Activated naive CD4-positive, alpha-beta T cell treated with anti-CD3 and anti-CD28 coated beads, Interleukin-2, amount 10 ng/mL, durations not matched to agents 7 days and 5 days (primary cell): ENCODE measurements at places on chromosomes 7 and 10.

GRCh38 chr7:77757589-77757988, 40.6 kb downstream of the TMEM60 start:
- no peak for DNase-seq

- no peak for DNase-seq
Observed at GRCh38 chr7:157769526-157770215, 432.9 kb downstream of the DNAJB6 start.

DNA sequence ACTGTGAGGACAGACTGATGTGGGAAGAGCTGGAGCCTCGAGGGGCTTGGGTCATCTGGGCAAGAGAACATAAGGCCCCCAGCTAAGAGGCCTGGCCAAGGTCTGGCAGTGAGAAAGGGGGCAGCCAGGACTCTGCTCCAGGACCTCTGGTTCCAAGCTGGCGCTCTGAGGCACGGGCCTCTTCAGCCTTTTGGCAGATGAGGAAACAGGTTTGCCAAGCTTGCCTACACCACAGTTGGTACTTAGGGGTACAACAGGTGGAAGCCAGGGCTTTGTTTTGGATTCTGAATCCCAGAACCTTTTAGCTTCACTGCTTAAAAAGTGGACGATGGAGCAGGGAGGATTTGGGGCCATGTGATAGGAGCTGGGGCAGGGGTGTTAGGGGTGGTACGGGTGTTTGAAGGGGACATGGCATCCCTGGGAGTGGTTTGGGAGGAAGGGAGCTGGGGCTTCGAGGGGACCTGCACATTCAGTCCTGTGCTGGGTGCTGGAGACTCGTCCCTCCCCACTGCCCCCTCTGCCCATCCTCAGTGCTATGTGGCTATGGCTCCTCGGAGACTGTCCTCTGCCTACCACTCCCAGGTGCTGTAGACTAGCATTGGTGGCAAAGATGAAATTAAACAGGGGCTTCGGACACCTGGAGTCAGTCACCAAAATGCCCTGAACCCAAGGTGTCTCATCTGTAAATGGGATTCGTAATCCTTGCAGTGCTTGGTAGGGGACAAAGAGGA, 30.3 kb downstream of the ZNF775 start:
- DNase-seq = no peak

- DNase-seq = no peak
Observed at GRCh38 chr10:82190432-82191260, 315.7 kb downstream of the NRG3 start.

DNA sequence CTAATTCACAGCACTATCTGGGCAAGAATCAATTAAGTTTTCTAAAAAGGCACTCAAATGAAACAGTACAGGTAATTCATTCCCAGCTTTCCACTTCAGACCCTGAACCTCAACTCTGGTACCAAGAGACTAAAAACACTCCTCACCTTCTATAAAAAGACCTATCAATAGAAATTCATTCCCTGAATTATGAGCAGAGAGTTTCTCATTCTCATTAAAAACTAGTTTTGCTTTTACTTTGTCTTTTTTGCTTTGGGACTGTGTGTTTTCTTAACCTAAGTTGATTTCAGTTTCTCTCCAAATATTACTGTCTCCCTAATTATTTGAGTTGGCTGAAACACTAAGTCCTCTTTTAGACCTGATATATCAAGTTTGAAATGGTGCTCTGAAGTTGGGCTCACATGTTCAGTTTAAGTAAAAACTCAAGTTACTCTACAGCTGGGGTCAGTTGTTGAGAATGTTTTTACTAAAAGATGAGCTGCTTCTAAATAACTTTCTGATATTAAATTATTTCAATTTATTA, 189.5 kb downstream of the JAZF1 start:
- DNase-seq = no peak

DNA sequence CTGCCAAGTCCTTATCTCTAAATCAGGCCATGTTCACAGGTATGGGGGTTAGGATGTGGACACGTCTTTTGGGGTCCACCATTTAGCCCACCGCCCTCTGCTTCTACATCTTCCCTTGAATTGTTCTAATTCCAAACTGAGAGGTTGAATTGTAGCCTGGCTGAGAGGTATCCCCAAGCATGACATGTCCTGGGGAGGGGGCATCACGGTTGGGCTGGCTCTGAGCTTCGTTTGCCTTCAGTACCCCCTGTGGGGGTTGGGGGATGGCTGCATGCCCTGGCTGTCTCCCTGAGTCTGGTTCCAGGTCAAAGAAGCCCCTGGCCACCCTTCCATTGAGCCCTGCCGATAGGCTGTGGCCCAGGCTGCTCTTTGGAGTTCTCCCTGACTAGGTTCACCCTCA, 204.6 kb downstream of the GLRX3 start:
- DNase-seq = no peak

GRCh38 chr10:71737001-71737833, 17.6 kb upstream of the C10orf105 start:
- DNase-seq = no peak

DNA sequence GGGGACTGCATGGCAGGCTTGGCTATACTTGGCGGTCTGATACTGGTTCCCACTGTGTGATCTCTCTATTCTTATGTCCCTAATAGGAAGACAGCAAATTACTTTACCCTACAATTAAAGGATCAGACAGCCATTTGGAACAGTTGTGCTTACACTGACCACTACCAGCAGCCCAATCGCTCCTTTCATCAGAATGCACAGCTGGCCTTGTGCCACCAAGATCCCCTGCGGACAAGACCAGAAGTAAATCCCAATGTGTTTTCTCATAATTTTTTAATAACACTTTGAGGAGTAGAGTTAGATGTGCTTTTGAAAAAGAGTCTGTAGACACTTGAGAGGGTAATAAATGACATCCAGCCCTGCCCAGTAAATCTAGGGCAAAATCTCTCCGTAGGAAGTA, 297.2 kb upstream of the ZNF32 start:
- DNase-seq = no peak
